ENCODE measurements at places on chromosomes 13 and 19.

GRCh38 chr13:34152409-34152808 lies 334.5 kb downstream of the RFC3 start:
- no peak for DNase-seq

DNA sequence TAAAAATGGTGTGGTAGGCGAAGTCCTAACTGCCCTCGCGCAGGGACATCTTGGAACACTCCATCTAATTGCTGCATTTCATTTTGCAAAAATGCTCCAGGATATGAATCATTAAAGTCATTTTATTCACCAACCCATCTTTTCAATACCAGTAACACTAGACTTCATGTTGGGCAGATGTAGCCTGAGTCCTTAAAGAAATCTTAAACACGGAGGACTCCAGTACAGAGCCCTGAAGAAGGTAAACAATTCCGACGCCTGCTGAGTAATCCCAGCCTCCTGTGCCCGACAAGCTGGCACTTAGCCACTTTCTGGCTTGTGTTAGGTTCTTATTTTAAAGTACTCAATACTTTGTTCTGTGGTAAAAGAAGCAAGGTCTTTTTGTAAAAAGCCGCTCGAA lies 58.0 kb upstream of the IRS2 start:
- DNase-seq = no peak

GRCh38 chr13:58950911-58951310 lies 1212.8 kb downstream of the DIAPH3 start:
- DNase-seq = no peak

DNA sequence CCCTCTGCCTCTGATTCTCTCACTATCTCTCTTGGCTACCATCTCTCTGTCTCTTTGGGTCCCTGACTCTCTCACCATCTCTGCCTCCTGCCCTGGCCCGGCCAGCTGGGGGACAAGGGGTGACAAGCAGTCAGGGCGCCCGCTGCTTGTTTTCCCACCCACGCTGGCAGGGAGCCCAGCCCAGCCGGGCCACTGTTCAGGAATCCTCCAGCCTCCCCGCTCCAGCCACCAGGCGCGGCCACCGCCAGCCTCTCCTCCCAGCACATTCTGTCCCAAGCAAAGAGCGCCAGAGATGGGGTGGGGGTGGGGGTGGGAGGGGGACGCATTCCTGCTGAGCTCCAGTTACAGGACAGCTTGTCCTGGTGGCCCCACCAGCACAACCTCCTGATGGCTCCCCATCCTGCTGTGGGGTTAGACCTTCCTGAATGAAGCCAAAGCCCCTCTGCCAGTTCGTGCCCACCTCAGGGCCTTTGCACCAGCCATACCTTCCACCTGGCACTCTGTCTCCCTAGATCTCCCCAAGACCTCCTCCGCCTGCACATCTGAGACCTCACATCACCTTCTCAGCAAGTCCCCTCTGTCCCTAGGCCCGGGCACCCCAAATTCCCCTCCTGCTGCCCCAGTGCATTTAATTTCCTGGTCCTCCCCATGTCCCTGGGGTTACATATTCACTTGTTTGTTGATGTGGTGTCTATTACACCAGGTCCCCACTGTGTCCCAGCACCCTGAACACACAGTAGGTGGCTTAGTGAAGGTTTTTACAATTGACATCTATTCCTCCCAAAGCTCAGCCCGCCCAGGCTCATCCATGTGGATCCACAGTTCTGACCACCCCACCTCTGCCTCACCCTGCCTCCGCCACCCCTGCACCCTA lies 12.5 kb downstream of the ARRDC2 start:
- DNase-seq = no peak

DNA sequence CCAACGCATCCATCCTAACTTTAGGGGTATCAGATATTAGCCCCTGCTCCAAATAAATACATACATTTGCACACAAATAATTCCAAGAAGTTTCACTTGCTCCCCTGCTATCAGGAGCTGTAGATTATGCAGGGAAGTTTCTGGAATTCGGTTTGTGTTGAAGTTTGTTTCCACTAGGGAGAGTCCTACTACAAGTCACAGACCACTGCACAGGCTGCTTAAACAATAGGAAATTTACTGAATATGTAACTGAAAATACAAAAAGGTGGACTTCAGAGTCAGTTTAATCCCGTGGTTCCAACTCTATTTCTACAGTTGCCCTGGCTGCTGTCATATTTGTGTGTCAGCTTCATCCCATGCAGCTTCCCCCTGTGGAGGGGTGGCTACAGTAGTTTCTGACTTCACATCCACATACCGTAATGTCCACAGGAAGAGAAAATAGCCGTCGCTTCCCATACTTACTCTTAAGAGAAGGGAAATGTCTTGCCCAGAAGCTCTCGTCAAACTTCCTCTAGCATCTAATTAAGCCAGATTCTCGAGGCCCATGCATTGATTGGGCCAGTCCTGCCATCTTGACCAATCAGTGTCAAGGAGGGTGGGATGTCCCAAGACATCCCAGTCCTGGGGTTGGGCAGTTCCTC lies 286.6 kb downstream of the COG6 start:
- no peak for DNase-seq

DNA sequence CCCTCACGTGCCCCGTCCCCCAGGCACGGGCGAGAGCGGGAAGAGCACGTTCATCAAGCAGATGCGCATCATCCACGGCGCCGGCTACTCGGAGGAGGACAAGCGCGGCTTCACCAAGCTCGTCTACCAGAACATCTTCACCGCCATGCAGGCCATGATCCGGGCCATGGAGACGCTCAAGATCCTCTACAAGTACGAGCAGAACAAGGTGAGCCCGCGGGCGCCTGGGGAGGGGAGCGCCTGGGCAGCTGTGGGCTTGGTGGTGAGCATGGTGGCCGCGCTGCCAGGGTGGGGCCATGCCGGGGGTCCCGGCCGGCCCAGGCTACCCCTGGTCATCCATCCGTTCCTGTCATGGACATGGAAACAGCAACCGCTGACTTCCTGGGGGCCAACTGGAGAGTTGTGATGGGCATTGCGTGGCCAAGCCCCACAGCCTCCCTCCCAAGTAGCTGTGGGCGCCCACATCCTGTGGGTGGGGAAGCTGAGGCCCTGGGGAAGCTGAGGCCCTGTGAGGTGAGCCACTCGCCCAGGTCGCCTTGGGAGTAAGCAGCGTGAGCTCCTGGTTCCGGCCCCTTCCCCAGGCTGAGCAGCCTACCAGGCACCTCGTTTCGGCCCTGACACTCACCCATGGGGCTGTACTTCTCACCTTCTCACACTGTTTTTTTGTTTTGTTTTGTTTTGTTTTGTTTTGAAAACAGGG lies 16.1 kb downstream of the GNA11 start:
- no peak for DNase-seq

DNA sequence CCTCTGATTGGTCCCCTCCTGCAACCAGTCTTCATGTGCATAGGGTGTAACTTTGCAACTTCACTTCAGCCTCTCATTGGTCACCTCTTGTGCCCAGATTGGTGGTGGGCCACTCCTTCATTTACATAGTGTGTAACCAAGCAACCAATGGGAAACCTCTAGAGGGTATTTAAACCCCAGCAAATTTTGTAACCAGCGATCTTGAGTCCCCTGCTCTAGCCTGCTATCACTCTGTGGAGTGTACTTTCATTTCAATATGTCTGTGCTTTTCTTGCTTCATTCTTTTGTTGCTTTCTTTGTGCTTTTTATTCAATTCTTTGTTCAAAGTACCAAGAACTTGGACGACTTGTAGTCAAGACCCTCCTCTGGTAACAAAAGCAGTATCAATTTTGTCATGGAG lies 1336.9 kb upstream of the SPRY2 start:
- DNase-seq = no peak

GRCh38 chr13:19586904-19587634 lies 25.7 kb upstream of the TPTE2 start:
- peak; percentile 41 for DNase-seq

GRCh38 chr13:43448605-43449336 lies 338.0 kb downstream of the ENOX1 start:
- DNase-seq = no peak

GRCh38 chr19:7871437-7872305 lies 2.5 kb downstream of the PRR36 start:
- DNase-seq = peak; percentile 89

DNA sequence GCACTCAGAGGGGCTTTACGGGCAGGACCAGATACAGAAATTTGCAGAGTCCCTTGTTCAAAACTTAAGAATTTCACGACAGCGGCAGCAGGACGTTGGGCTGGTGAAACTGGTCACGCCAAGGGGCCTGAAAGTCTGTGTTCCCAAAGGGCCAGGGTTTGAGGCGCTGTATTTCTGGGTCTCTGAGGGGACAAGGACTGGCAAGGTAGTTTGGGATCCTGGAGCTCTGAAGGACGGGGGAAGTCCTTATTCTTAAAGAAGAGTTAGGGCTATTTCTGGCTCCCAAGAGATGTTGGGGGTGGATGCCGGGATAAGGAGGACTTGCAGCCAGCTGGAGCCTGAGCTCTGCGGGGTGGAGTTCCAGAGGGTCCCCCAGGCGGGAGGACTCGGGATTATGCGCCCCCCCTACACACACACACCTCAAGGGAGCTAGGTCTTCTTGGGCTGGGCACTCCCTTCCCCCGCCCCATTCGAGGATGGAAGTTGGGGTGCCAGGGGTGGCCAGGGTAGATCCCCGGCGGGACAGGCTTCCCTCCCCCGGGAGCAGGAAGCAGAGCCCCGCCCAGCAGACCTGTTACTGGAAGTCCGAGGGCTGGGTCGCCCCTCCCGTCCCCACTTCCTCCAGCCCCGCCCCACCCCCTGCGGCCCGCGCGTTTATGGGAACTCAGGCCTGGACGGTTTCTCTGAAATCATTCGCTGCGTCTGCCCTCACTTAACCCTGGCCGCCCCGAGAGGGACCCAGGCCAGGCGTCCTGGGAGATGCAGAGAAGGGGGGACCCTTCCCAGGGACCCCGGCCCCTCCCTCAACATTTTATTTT lies 5.6 kb downstream of the BCL3 start:
- peak; percentile 48 for DNase-seq

- DNase-seq = no peak
Measured at GRCh38 chr13:24348385-24348784, 39.0 kb downstream of the C1QTNF9 start.

- no peak for DNase-seq
Measured at GRCh38 chr19:50328873-50329145, 368 bp downstream of the KCNC3 start.

GRCh38 chr13:98557937-98558792 lies 18.7 kb downstream of the STK24 start:
- DNase-seq = no peak

DNA sequence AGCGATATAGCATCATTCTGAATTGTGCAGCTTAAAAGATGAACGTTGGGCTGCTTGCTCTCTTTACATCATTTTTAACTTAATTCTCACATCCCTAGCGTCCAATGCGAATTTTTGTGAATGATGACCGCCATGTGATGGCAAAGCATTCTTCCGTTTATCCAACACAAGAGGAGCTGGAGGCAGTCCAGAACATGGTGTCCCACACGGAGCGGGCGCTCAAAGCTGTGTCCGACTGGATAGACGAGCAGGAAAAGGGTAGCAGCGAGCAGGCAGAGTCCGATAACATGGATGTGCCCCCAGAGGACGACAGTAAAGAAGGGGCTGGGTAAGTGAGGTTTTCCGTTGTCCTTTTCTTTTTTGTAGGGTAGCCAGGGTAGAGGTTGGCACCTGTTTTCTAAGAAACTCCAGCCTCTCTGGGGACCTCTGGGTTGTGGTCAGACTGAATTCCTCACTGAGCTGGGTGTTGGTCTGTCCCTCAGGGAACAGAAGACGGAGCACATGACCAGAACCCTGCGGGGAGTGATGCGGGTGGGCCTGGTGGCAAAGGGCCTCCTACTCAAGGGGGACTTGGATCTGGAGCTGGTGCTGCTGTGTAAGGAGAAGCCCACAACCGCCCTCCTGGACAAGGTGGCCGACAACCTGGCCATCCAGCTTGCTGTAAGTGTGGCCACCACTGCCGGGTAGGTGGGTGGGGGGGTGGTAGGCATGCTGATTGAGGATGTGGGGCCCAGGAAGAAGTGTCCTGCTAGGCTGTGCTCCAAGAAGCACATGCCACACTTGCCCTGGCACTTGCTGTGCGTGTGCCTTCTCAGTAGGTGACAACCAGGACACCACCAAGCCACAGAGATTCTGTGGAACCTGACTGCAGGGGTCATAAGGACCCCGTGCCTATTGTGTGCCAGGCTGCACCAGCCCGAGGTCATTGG lies 17.0 kb downstream of the ILF3 start:
- DNase-seq = no peak

DNA sequence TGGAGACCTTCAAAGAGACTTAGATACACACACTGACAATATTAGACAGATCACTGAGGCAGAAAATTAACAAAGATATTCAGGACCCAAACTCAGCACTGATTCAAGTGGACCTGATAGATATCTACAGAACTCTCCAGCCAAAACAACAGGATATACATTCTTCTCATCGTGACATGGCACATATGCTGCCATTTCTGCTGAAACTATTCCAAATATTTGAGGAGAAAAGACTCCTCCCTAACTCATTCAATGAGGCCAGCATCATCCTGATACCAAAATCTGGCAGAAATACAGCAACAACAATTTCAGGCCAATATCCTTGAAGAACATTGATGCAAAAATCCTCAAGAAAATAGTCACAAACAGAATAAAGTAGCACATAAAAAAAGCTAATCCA lies 53.3 kb downstream of the TRPC4 start:
- DNase-seq = no peak

DNA sequence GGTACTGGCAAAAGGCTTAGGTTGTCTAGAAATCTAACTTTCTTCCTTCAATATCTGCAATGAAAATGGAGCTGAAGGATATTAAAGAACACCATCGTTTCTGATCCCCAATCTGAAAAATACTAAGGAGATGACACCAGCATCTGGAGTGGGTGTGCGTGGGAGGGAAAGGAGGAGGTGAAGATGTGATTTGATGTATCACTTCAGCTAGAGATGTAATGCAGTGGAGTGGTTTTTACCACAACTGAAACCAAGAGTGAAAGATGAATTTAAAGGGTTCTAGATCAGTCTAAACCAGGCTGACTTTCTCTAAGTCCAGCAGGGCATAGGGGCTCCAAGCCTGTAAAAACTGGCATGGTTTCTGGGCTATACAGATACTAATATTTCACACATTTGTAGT lies 148.4 kb downstream of the AKAP11 start:
- no peak for DNase-seq

DNA sequence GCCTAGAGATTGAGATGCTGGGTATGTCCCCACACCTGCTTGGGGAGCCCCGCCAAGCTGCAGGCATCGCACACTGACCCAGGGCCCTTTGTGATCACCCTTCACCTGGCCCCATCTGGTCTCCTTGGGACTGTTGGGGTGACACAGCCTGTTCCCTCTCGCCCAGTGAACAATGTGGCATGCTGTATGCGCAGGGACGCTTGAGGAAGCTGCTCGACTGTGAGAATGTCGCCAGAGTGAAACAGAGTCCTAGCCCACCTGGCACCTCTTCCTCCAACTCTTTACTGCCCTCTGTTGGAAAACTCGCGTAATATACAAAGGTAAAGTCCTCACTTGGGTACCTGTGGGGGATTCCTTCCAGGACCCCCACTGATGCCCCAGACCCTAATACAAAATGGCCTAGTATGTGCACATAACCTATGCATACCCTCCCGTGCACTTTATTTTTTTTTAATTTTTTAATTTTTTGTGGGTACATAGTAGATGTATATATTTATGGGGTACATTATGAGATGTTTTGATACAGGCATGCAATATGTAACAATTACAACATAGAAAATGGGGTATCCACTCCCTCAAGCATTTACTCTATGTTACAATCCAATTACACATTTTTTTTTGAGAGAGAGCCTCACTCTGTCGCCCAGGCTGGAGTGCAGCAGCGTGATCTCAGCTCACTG lies 9.0 kb downstream of the BLOC1S3 start:
- DNase-seq = no peak
